ENCODE measurements at places on chromosomes 4 and X.

GRCh38 chr4:146146918-146147317 is 28.6 kb upstream of the LSM6 start:
- no peak for DNase-seq

GRCh38 chrX:38060331-38060878 is 54.1 kb downstream of the SYTL5 start:
- DNase-seq: no peak

GRCh38 chr4:124903995-124904722 is 191.6 kb upstream of the ANKRD50 start:
- no peak for DNase-seq

DNA sequence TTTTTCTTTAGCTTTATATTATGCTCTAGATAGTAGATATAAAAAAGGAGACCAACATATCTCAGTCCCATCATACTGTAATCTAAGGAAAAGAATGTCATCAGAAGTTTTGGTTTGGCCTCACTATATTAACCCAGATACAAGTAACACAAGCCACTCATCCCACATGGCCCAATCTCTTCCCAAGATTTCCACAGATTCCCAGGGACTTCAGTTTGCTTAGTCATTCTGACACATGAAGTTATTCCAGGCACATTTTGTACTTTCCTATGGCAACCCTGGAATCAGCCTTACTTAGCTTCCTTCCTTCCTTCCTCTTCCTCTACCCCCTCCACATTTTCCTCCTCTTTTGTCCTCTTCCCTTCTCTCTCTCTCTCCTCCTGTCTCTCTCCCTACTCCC is 21.7 kb upstream of the DCLK2 start:
- DNase-seq: no peak

GRCh38 chr4:98466868-98467599 is 191.4 kb downstream of the TSPAN5 start:
- no peak for DNase-seq

DNA sequence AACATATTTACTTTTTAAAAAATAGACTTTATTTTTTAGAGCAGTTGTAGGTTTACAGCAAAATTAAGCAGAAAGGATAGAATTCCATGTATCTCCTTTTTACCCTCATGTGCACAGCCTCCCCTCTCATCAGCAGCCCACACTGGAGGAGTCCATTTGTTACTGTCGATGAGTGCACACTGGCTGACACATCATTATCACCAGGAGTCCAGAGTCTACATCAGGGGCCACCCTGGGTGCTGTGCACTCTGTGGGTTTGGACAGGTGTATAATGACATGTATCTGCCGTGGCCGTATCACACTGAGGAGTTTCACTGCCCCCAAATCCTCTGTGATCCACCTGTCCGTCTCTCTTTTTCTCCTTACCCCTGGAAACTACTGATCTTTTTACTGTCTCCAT is 26.3 kb downstream of the TBC1D14 start:
- DNase-seq: no peak

- DNase-seq: no peak
These were observed 1.2 kb upstream of the N4BP2 start for GRCh38 chr4:40055511-40055862.

- no peak for DNase-seq
These were observed 95.1 kb upstream of the IQCM start for GRCh38 chr4:149910604-149911350.

DNA sequence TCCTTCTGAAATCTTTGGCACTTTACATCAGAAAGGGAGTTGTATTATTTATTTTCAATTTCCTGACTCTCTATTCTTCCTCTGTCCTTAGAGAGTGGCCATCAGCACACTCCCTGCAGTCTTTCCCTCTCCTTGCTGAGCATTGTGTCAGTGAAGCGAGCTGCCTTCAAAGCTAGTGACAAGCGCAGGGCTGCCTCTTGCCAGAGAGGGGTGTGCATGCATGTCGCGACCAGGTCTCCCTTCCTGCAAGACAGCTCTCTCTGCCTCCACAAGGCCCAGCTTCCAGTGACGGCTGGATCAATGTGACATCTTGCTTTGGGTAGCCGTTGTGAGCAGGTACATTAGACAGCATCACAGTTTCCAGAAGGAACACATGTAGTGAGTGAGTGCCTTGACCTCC is 810.9 kb upstream of the TENM3 start:
- no peak for DNase-seq

DNA sequence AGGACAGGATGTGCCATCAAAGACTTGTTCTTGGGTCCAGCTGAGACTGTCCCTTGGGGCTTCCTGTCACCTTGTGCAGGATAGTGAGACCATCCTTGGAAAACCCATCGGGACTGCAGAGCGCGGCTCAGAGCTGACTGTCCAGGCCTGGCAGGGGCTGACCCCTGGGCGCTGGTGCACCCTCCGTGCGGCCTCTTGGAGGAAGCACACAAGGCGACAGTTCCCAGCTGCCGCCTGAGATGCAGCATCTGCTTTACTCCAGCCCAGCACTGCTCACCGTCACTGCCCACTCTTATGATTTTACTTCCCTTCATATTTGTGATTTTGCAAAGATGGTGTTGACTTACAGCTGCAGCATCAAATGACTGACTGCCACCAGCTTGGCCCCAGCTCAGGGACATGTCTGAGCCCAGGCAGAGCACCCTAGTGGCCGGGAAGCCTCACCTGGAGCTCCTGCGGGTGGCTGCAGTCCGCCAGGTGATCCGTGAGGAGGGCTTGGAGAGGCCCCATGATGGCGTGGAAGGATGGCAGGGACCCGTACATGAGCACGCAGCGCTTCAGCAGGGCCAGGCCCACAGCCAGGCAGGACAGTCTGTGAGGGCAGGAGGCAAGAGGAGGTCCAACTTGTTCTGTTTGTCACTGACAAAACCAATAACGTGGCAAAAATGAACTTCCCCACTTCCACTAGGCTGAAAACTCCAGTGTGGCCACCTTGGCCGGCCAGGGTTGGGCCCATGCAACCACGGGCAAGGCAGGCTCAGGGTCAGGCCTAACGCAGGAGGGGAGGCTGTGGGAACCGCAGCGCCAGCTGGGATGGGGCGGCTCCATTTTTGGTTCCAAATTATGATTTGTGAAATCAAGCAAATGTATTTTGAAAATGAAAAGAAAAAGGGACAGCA is 21.8 kb downstream of the NOP14 start:
- DNase-seq: no peak

- DNase-seq: no peak
These were observed 74.5 kb upstream of the EOLA2 start for GRCh38 chrX:150012647-150013381.

DNA sequence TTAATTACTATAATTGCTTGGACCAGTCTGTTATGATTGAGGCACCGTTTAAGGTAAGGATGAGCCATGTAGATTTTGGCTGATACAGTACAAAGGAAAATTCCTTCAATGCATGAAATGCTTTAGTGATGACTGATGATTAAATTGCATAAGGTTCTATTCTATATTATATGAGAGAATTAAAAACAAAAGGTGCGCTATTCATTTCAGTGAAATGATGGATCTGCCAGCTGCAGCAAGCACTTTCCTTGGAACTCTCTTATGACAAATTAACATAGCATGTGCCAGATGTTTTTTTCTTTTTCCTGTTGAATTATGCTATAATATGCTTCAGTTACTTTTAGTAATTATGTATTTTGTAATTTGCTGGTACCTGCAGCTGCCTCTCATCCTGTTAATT is 98.5 kb downstream of the JADE1 start:
- DNase-seq: no peak

DNA sequence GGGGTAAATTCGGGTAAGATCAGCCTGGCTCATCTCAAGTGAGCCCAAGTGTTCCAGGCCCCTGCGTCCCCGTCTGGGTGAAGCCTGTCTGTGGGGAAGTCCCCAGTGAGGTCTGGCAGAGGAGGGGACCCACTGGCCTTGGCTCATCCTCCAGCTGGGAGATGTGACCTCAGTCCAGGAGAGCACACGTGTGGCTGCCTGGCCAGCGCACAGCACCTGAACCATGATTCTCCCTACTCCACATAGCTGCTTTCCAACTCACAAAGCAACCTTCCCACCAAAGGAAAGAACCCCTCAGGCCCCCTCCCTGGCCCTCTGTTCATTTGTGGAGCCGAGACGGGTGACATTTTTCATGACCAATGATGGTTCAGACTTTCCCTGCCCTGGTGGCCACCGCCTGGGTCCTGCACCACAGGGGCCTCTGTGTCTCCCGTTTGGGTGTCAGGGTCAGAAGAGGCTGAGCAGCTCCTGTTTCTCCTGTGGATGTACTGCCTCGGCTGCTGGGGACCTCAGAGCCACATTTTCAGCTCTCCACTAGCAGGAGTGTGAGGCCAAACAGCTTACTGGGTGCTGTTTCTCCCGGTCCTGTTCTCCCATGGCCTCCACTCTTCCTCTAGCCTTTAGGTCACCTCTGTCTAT is 111.4 kb downstream of the CPZ start:
- no peak for DNase-seq

DNA sequence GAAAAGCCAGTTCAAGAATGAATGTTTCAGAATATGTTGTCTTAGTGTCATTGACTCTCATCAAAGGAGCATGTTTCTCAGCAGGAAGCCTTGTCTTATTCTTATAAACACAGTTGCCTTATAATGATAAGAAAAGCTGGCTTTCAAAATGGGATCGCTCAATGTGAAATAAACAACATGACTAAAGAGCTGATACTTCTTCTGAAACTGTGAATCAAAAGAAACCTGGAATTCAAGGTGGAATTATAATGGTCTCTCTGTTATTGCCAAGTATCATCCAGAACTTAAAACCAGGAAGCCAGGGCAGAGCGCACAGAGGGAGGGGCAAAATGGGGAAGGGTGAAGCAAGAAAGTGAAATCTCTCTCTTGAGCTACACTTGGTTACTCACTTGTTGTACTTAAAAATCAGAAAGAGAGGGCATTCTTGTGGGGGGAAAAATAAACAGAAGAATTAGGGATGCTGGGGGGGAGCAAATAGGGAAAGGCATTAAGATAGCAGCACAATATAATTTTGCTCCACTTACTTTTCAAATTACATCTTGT is 270.0 kb downstream of the MAPK10 start:
- no peak for DNase-seq

- DNase-seq: no peak
These were observed 43.5 kb downstream of the FMR1NB start for GRCh38 chrX:148024425-148025148.

DNA sequence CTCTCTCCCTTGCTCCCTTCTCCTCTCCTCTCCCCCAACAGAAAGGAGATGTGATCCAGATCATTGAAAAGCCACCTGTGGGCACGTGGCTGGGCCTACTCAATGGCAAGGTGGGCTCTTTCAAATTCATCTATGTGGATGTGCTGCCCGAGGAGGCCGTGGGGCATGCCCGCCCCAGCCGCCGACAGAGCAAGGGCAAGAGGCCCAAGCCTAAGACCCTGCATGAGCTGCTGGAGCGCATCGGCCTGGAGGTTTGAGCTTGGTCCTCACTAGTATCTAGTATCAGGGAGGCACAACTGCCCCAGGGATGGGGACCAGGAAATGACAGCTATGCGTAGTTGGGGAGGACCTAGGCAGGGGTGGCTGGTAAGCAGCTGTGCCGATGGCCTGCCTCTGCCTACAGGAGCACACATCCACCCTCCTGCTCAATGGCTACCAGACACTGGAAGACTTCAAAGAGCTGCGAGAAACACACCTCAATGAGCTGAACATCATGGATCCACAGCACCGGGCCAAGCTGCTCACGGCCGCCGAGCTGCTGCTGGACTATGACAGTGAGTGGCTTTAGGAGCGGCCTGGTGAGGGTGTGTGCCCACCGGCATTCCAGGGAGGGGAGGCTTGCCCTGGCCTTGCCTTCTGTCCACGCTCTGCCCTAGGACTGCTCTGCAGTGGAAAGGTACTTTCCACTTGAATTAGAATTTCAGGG is 13.0 kb downstream of the SASH3 start:
- no peak for DNase-seq

DNA sequence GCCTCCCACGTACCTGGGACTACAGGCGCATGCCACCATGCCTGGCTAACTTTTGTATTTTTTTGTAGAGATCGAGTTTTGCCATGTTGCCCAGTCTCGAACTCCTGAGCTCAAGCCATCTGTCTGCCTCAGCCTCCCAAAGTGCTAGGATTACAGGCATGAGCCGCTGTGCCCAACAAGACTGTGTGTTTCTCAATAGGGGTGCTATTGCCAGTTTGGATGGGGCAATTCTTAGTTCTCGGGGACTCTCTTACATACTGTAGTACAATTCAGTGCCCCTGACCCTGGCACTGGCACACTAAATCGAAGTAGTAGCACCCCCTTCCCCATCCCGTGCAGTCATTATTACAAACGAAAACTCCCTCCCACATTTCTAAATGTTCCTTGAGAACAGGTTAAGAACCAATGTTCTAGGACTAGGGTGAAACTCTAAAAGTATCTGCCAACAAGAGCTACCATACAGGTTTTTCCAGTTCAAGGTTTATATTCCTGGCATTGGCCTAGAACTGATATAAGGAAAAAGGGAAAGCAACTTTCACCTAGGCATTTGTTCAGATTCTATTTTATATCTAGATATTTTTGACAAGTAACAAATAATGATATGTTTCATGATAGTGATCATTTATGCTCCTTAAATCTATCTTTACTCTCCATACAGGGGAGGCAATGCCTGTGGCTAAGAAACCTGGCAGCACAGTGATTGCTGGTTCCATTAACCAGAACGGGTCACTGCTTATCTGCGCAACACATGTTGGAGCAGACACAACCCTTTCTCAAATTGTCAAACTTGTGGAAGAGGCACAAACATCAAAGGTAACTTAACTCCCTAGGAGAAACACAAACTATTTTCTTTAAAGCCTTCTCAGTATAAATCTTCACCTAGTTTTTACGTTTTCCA is 50.4 kb upstream of the PGAM4 start:
- no peak for DNase-seq

DNA sequence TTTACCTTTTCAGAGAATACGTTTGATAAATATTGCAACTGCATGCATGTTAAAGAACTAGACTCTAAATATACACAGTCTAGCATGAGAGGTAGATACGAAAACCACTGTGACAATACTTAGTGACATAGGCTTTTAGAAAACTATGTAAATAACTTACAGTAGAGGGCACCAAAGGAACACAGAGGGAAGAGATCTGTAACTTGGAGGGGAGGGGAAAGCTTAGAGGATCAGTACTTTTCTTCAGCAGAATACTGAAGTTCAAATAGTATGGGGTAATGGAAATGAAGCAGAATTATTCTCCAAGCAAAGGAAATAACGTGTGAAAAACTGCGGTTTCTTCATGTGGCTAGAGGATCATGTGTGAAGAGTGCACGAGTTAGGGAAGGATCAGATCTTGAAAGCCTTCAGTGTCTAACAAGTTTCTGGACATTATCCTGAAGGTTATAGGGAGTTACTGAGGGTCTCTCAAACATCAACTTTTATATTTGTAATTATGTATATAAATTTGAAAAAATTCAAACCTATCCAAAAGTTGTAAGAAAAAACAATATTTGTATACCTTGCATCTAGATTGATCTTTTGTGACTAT is 264.3 kb downstream of the NPFFR2 start:
- no peak for DNase-seq
